AG04450 (cell line): ENCODE measurements at places on chromosomes 12 and 14.

DNA sequence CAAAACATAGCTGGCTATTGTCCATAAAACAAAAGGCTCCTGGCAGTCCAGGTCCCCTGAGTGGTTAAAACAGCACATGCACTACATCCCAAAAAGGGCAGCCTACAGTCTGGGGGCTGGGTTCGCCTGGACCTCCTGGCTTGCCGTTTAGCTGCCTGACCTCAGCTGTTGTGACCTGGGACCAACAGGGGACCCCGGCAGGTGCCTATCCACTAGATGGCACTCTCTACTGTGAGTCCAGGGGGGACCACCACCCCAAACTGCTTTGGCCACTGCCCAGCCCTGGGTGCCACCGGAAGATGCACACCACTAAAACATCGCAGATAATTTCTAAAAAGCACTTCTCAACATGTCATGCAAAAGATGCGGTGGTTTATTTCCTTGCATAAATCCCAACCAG, 2.9 kb upstream of the RTL1 start:
- DNase-seq, result no peak

DNA sequence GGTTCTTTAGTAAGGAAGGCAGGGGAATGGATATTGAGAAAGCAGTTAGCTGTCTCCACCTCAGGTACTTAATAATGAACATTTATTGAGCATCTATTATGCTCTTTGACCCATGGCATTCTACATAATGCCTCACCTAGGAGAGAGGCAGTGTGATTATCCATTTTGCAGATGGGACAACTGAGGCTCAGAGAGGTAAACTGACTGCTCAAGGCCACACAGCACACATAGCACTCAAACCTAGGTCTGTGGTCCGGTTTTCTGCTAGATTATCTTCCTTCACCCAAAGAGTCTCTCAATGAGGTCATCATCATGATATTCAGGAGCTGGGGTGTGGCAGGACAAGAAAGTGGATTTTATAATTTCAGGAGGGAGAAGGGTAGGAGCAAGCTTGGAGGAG, 199.1 kb upstream of the LHX5 start:
- no peak for DNase-seq

GRCh38 chr14:70265422-70265821, 76.7 kb upstream of the SLC8A3 start:
- no peak for DNase-seq

DNA sequence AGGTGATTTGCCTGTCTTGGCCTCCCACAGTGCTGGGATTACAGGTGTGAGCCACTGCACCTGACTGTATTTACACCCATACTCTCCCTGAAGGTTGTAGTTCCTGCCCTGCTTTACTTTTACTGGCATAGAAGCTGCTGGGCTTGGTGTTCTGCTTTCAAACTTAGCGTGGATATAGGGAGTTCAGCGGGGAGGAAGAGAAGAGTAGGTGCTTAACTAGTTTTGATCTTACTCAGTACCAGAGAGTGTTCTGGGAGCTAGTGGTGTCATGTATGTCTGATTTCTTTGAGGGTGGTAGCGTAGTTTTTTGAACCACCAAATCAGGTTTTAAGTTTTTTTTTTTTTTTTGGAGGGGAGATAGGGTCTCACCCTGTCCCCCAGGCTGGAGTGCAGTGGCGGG, 13.8 kb downstream of the RCOR1 start:
- DNase-seq, result no peak

- DNase-seq, result no peak
These were observed 46.8 kb downstream of the AMN start for GRCh38 chr14:102969060-102969791.

- DNase-seq, result no peak
These were observed 15.8 kb upstream of the HNF1A start for GRCh38 chr12:120962532-120963020.

DNA sequence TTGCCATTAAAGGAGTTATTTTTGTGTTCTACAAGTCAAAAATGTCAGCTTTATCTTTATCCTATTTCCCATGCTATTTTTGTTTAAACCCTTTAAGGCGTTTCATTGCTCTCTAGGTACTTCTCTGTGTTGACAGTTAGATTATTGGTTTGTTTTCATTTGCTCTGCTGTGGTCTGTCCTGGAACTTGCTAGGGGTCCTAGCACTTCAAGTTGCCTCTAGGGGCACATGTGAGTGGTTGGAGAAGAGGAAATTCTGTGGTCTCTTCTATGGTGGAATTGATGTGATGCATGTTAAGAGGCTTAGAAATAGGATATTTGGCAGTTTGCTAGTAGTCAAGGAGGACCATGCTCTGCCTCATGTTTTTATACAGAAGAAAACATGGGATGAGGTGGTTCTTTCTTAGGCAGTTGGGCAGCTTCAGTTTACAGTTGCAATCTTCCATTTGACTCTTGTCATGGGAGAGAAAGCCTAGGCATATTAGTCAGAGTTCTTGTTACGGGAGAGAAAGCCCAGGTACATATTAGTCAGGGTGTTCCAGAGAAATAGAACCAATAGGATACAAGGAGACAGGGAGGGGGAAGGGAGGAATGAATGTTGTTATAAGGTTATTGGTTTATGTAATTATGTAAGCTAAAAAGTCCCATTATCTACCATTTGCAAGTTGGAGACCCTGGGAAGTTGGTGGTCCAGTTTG, 14.4 kb downstream of the TTLL5 start:
- DNase-seq, result no peak

GRCh38 chr12:104650541-104650940, 193.8 kb downstream of the CHST11 start:
- DNase-seq, result no peak

- DNase-seq, result no peak
These were observed 30.5 kb downstream of the RAB35 start for GRCh38 chr12:120085920-120086645.

- DNase-seq, result no peak
These were observed 320.8 kb downstream of the ZFP36L1 start for GRCh38 chr14:68471964-68472508.

DNA sequence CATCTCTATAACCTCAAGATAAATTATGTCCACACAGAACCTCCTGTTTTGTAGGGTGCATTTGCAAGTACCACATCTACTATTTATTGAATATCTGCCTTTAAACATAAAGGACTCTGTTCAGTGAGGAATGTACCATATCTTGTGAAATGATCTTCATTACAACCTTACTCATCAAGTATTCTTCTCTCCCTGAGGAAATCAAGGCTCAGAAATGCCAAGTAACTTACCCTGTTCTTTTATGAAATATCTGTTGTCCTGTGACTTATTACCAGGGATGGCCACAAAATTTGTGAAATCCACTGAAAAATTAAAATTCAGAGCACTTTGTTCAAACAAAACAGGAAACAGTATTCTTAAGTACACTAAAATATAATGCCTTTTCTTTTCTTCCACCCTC, 366.7 kb downstream of the GALC start:
- DNase-seq, result no peak
